ENCODE measurements at places on chromosomes 6 and 20.

DNA sequence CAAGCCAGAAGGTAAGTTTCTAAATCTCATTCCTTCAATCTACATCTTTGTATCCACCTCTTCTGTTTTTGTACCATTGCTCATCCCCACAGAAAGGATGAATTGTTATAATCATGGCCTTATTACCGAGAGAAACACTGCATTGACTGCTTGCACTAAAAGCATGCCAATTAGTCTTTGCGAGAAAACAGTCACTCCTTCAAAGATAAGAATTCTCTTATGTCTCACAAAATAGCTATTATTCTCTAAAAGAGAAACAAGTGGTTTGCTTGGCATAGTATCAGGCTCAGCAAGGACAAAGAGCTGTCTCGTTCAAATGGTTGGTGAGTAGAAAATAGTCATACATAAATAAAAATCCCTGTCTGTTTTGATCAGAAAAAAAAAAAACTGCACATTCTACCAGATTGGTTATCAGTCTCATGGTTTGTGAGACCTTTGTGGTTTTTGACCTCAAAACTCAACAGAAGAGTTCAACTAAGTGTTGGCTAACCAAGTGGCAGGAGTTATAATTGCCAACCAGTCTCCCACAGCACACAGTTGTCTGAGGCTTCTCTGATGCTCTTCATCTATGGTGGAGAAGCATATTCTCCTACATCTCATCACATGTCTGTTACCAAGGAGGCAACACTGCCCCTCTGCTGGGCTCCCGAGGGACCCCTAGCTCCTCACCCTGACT, 35.1 kb upstream of the ARMH2 start:
- H3K4me3 ChIP-seq: no peak overlapping the region
- no peaks in the 10 kb centered on the region for H3K27me3 ChIP-seq
- H3K36me3 ChIP-seq: peaks cover 90% of the 10 kb centered on the region

DNA sequence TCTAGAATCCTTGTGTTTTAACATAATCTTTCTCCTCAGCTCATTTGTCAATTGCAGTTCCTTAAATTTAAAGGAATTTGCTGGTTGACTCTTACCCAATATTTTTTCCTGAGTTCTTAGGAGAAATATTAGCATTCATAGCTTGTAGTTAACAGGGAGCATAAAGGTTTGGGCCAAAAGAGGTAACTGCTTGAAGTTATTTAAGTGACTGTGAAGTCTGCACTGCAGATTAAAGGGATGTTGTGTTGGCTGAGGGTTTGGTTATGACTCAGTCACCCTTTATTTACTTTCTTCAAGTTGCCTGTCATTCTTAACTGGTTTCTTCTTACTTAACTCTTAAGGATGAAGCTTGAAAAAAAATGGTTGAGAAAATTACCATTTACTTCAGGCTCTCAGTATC, 220.3 kb upstream of the LAMP5 start:
- H3K27me3 ChIP-seq: no peaks in the 10 kb centered on the region
- H3K4me1 ChIP-seq: no peaks in the 10 kb centered on the region
- H3K4me3 ChIP-seq: no peak overlapping the region
- no peak overlapping the region for H3K27ac ChIP-seq
- no peak for DNase-seq
- no peaks in the 10 kb centered on the region for H3K36me3 ChIP-seq

DNA sequence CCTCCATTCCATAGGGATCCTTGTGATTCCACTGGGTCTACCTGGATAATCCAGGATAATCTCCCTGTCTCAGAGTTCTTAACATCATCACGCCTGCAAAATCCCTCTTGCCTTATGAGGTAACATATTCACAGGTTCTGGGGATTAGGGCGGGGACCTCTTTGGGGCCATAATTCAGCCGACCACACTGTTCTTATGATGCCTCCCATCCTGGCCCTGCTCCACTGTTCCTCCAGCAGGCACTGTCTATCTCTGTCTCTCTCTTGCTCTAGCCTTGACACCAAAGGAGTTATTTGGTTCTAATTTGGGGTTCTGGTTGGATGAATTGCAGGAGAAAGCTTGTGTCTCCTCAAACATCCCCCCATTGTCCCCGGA, 168.1 kb downstream of the NFATC2 start:
- H3K36me3 ChIP-seq: peaks cover 9% of the 10 kb centered on the region
- H3K27ac ChIP-seq: peak overlapping the region; percentile 79
- H3K4me1 ChIP-seq: peaks cover 14% of the 10 kb centered on the region
- H3K4me3 ChIP-seq: no peak overlapping the region

DNA sequence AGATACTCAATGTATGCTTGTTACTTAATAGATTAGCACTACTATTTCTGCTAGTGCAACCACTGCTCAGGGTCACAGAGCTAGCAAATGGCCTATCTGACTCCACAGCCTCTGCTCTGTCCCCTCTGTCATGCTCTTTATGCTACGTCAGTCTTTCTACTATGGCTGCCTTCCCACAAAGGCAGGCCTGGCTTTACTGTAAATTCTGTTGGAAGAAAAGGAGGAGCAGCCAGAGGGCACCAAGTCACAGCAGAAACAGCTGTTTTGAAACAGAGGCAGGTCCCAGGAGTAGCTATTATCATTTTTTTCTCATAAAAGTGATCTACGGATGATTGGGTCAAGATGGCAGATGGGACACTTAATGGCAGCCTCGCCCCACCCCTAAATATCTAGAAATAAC, 10.0 kb upstream of the ELMO2 start:
- H3K27ac ChIP-seq: no peak overlapping the region
- peaks cover 3% of the 10 kb centered on the region for H3K36me3 ChIP-seq
- H3K4me1 ChIP-seq: no peaks in the 10 kb centered on the region
- peaks cover 49% of the 10 kb centered on the region for H3K27me3 ChIP-seq
- DNase-seq: no peak

- H3K27ac ChIP-seq: no peak overlapping the region
- H3K36me3 ChIP-seq: no peaks in the 10 kb centered on the region
- H3K27me3 ChIP-seq: peaks cover 7% of the 10 kb centered on the region
- DNase-seq: no peak
- no peak overlapping the region for H3K4me3 ChIP-seq
Measured at GRCh38 chr6:47701363-47701762, 3.0 kb downstream of the ADGRF4 start.

GRCh38 chr20:35561268-35561667, 19.4 kb downstream of the ERGIC3 start:
- no peak overlapping the region for H3K27ac ChIP-seq
- no peak for DNase-seq
- no peaks in the 10 kb centered on the region for H3K4me1 ChIP-seq
- H3K36me3 ChIP-seq: peaks cover 6% of the 10 kb centered on the region
- H3K4me3 ChIP-seq: no peak overlapping the region

GRCh38 chr20:37991157-37991866, 41.9 kb downstream of the TTI1 start:
- H3K27ac ChIP-seq: peak overlapping the region; percentile 85
- DNase-seq: no peak
- H3K4me1 ChIP-seq: peaks cover 9% of the 10 kb centered on the region
- H3K27me3 ChIP-seq: no peaks in the 10 kb centered on the region
- no peak overlapping the region for H3K4me3 ChIP-seq

- H3K27me3 ChIP-seq: peaks cover 20% of the 10 kb centered on the region
- no peak overlapping the region for H3K27ac ChIP-seq
- H3K36me3 ChIP-seq: peaks cover 2% of the 10 kb centered on the region
- H3K4me3 ChIP-seq: no peak overlapping the region
Measured at GRCh38 chr6:34547701-34548644, 8.2 kb downstream of the SPDEF start.

- H3K4me1 ChIP-seq: no peaks in the 10 kb centered on the region
- no peak overlapping the region for H3K4me3 ChIP-seq
- no peaks in the 10 kb centered on the region for H3K27me3 ChIP-seq
- H3K36me3 ChIP-seq: no peaks in the 10 kb centered on the region
- H3K27ac ChIP-seq: no peak overlapping the region
- DNase-seq: no peak
Measured at GRCh38 chr6:57252975-57253374, 30.9 kb upstream of the RAB23 start.

GRCh38 chr20:63538204-63539091, 1.3 kb upstream of the PTK6 start:
- DNase-seq: no peak
- H3K4me1 ChIP-seq: no peaks in the 10 kb centered on the region
- peak overlapping the region; percentile 67 for H3K4me3 ChIP-seq
- H3K36me3 ChIP-seq: peaks cover 7% of the 10 kb centered on the region
- peak overlapping the region; percentile 73 for H3K27ac ChIP-seq

- no peaks in the 10 kb centered on the region for H3K27me3 ChIP-seq
- peaks cover 6% of the 10 kb centered on the region for H3K4me1 ChIP-seq
- H3K4me3 ChIP-seq: no peak overlapping the region
- no peak overlapping the region for H3K27ac ChIP-seq
- H3K36me3 ChIP-seq: no peaks in the 10 kb centered on the region
- no peak for DNase-seq
Measured at GRCh38 chr6:14681699-14682487, 564.0 kb upstream of the JARID2 start.

GRCh38 chr6:35436071-35436857, 15.9 kb upstream of the FANCE start:
- H3K27me3 ChIP-seq: no peaks in the 10 kb centered on the region
- no peak for DNase-seq
- H3K4me1 ChIP-seq: no peaks in the 10 kb centered on the region
- H3K27ac ChIP-seq: no peak overlapping the region
- no peak overlapping the region for H3K4me3 ChIP-seq

- peaks cover 8% of the 10 kb centered on the region for H3K27me3 ChIP-seq
- H3K4me1 ChIP-seq: peaks cover 4% of the 10 kb centered on the region
- H3K4me3 ChIP-seq: peak overlapping the region; percentile 25
- peak; percentile 78 for DNase-seq
Measured at GRCh38 chr6:3742426-3743344, 8.8 kb downstream of the PXDC1 start.

DNA sequence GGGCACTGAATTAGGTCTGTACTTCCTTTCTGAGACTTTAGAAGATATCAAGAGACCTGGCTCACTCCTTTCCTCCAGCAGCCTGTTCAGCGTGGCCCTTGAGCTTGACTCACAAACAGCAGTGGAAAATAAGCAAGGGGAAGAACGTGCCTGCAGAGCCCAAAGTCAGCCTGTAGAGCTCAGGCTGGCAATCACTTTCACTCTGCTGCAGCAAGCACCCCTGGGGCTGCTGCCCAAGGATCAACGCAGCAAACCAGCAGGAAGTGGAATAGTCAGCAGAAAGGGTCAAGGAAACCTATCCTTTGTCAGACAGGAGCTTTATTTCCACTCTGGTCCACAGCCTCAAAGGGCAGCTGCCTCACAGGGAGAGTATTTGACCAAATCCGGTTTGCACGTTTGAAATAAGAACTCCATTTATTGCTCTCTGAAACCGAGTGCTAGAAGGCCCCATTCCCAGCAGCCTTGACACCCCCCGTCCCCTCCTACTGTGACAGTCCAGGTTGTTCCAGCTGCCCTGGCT, 77.4 kb downstream of the PRDM1 start:
- peaks cover 50% of the 10 kb centered on the region for H3K4me1 ChIP-seq
- peak overlapping the region; percentile 97 for H3K27ac ChIP-seq
- peaks cover 11% of the 10 kb centered on the region for H3K36me3 ChIP-seq
- peak; percentile 40 for DNase-seq
- peak overlapping the region; percentile 48 for H3K4me3 ChIP-seq

GRCh38 chr6:9521152-9521530, 893.7 kb downstream of the TFAP2A start:
- H3K27ac ChIP-seq: no peak overlapping the region
- no peak for DNase-seq
- no peak overlapping the region for H3K4me3 ChIP-seq
- no peaks in the 10 kb centered on the region for H3K4me1 ChIP-seq
- no peaks in the 10 kb centered on the region for H3K36me3 ChIP-seq

DNA sequence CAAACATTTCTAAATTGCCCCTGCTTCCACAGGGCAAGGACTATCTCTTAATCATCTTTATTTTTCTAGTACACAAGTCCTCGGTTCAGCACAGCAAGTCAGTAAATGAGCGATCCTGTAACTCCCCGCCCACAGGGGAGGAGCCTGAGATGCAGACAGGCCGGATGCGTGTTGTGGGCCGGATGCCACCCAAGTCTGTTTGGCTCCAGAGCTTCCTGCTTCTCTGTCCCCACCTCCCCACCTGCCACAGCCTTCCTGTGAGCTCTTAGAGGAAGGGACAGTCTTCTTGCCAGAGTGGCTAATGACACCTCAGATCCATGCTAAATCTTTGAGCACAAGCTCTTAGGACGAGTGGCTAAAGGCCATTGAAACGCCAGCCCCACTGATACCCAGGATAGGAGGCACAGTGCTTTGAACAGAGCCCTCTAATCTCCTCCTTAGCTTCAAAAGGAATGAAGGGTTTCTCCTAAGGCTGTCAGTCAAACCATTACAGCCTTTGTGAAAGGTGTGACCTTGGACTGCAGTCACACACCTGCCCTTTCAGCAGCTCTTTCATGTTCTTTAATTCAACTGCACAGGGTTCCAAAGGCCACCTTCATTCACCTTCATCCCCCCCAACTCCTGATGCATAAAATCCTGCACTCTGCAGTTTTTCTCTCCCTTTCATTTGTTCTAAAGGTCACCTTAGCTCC, 264.3 kb downstream of the TFAP2C start:
- DNase-seq: no peak
- H3K36me3 ChIP-seq: no peaks in the 10 kb centered on the region
- peaks cover 7% of the 10 kb centered on the region for H3K27me3 ChIP-seq
- H3K27ac ChIP-seq: no peak overlapping the region

- no peaks in the 10 kb centered on the region for H3K36me3 ChIP-seq
- no peak for DNase-seq
- H3K27me3 ChIP-seq: no peaks in the 10 kb centered on the region
- H3K4me1 ChIP-seq: no peaks in the 10 kb centered on the region
- H3K4me3 ChIP-seq: no peak overlapping the region
Measured at GRCh38 chr6:102501615-102502014, 1108.1 kb downstream of the GRIK2 start.

- no peak overlapping the region for H3K4me3 ChIP-seq
- no peak for DNase-seq
- H3K27me3 ChIP-seq: no peaks in the 10 kb centered on the region
Measured at GRCh38 chr6:79438030-79438429, 99.2 kb downstream of the LCA5 start.

GRCh38 chr6:44708208-44708607, 320.7 kb downstream of the CDC5L start:
- no peak for DNase-seq
- H3K27ac ChIP-seq: no peak overlapping the region
- no peaks in the 10 kb centered on the region for H3K4me1 ChIP-seq
- H3K36me3 ChIP-seq: no peaks in the 10 kb centered on the region

DNA sequence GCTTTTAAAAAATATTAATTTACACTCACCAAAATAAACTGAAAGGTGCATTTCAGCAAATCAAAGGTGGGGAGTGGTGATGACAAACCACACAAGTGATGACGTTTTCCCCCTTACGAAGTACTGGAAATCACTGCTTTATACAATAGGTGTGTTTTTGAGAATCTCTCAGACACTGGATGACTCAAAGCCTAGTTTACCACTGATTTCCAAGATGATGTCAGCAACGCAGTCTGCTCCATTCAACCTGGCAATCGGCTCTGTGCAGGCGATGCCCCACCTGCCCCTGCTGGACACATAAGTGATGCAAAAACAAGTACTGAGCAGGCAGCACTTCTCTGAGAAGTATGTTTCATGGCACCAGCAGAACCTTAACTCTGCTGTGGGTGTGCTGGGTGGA, 114.4 kb downstream of the SOD2 start:
- no peak overlapping the region for H3K27ac ChIP-seq
- no peaks in the 10 kb centered on the region for H3K36me3 ChIP-seq
- DNase-seq: no peak
- H3K4me3 ChIP-seq: no peak overlapping the region
- peaks cover 62% of the 10 kb centered on the region for H3K27me3 ChIP-seq

- no peak overlapping the region for H3K27ac ChIP-seq
- H3K4me1 ChIP-seq: no peaks in the 10 kb centered on the region
- no peak overlapping the region for H3K4me3 ChIP-seq
- peaks cover 60% of the 10 kb centered on the region for H3K27me3 ChIP-seq
Measured at GRCh38 chr20:63090052-63090451, 83.3 kb upstream of the BHLHE23 start.

- H3K27me3 ChIP-seq: peaks cover 16% of the 10 kb centered on the region
- no peak overlapping the region for H3K27ac ChIP-seq
- no peaks in the 10 kb centered on the region for H3K4me1 ChIP-seq
- H3K36me3 ChIP-seq: no peaks in the 10 kb centered on the region
- DNase-seq: no peak
Measured at GRCh38 chr6:134162932-134163331, 110.5 kb upstream of the SLC2A12 start.

Measured in central memory CD8-positive, alpha-beta T cell (primary cell).